ENCODE measurements at places on chromosomes 5 and 9.

GRCh38 chr5:68010740-68011139 is 204.8 kb upstream of the PIK3R1 start:
- DNase-seq: no peak

- DNase-seq: no peak
Measured at GRCh38 chr9:79955300-79955699, 383.5 kb downstream of the TLE4 start.

GRCh38 chr5:83590966-83591365 is 119.4 kb downstream of the VCAN start:
- no peak for DNase-seq

- no peak for DNase-seq
Measured at GRCh38 chr9:3541206-3541605, 15.4 kb upstream of the RFX3 start.

- DNase-seq: no peak
Measured at GRCh38 chr9:34578241-34579103, 11.1 kb downstream of the CNTFR start.
